BE2C (cell line): ENCODE measurements at places on chromosomes 12 and 14.

DNA sequence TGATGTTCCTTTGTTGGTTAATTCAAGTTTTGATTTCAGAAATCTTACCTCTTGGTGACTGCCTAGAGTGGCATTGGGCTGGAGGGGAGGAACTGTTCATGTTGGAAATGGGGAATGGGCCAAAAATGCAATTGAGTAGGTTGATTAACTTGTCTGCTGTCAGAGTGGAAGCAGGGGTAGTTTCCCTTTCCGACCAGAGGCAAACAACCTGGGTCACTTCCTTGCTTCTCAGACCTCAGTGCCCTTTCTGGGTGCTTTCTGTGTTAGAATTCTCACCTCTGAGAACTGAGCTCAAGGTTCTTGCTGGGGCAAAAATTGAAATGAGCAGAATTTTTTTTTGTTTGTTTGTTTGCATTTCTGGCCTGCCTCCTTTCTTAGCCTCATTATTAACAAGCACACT is 2.3 kb upstream of the M6PR start:
- no peak for DNase-seq

- peak; percentile 79 for DNase-seq
Observed at GRCh38 chr12:5965950-5966383, 20.9 kb upstream of the ANO2 start.

DNA sequence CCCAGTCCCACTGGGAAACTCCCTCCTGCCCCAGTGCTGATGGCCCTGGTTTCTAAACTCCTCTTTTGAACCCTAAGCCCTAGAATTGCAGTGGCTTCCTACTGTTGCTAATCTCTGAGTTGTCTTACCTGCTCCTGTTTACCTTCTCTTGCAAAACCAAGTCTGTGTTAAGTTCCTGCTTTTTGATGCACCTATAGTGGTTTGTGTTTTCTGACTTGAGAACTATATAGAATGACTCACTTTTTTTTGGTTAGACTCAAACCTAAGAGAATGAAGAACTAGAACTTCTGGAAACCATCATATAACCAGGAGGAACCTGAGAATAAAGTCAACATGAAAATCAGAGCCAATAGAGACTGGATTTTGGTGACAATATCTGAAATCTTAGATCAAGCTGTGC is 5.5 kb upstream of the GAS2L3 start:
- no peak for DNase-seq

DNA sequence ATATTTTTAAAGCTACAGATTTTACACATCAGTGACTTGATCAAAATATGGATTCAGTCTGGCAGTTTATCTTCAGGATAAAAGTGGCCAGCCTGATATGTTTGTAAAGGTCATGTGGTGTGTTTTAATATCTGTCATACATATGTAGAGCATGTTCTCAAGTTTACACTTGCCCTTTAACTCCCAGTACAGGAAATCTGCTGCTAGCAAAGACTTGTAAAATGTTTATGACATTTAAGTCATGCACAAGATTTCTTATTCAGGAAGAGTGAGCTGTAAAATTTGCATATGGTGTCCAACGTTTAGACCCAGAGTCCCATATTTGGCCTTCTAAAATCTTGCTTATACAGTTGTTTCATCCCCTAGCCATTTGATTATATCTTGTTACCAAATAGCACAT is 197.5 kb upstream of the FLRT2 start:
- DNase-seq, result no peak

GRCh38 chr12:65742018-65743010 is 82.0 kb upstream of the HMGA2 start:
- no peak for DNase-seq

DNA sequence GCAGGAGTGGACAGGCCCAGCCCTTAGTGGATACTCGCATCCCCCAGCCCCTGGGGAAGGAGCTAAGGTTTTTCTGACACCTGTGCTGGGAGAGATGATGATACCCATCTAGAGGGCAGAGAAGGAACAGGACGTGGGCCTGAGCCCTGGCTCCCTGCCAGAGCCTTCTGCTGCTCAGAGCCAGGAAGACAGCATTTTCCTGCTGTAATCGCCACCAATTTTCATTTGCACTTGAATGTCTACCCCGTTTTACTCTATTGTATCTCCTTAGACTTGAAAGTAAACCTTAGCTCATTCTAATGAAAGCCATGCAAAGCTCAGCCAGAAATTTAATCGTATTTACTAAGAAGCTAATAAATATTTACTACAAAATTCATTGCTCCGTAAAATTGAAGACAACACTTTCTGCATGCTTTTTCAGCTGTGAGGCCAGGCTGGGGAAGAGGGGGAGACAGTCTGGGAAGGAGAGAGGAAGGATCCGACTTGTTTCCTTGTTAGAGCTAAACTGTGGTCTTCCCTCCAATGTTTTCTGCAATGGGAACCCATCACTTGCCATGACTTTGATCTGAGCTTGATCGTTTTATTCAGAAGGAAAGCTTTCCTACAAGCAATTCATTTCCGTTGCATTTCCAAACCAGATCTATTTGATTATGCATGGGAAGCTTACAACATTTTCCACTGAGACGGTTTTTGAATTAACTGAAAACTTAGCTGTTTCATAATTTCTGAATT is 17.6 kb upstream of the TRAF3 start:
- DNase-seq, result peak; percentile 55

GRCh38 chr12:75260316-75260715 is 50.7 kb upstream of the KCNC2 start:
- DNase-seq, result no peak

- no peak for DNase-seq
Observed at GRCh38 chr12:107513184-107513583, 172.4 kb upstream of the PWP1 start.

- DNase-seq, result no peak
Observed at GRCh38 chr12:42696406-42697149, 107.0 kb upstream of the PRICKLE1 start.

DNA sequence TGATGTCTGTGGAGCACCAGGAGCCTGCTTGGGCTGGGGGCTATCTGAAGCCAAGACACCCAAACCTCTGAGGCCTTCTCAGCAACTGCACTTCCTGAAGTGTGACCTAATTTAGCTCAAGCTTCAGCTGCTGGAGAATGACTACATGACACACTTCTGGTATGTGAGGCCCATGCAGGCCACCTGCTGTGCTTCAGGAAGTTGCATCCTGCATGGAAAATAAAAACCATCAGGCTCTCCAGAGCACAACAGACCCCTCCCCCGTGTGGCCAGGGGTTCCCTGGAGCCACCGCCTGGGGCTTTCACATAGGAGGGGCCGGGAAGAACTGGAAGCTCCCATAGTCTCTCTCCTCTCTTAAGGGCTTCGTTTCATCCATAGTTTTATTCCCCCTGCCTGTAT is 217.7 kb downstream of the SLC15A4 start:
- DNase-seq, result no peak

- no peak for DNase-seq
Observed at GRCh38 chr12:124704619-124705018, 137.2 kb upstream of the NCOR2 start.

GRCh38 chr12:65278576-65279368 is at the start of gene MSRB3:
Gene MSRB3 (plus strand): TSS chr12:65278683. CDS start chr12:65308580, 29,897 bp downstream.
- peak; percentile 19 for DNase-seq

DNA sequence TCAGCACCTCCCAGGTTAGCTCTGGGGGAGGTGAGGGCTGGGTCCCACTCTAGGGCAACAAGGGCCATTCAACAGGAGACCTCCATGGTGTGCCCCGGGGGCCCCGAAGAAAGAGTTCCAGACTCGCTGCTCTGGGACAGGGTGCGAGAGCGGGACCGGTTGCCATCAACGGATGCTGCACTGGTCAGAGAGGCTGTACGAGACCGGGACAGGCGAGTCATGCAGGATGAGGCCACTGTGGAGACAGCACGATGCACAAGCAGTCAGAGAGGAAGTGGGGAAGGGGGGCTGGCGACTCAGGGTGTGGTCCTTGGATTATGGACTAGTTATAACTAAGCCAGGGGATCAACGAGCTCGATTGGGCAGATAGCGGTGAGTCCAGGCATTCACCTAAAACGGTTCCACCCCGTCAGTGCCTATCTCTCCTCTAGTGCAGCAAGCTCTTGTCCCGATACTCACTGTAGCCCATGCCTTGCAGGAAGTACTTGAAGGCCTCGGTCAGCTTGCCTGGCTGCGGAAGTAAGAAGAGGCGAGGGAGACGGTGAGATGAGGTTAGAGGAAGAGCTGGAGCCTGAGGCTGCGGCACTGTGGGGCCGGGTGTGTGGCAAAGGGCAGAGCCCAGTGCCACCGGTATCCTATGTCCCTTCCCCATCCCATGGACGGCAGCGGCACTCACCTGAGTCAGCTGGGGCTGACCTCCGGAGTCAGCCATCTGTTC is 7.2 kb downstream of the NDRG2 start:
- no peak for DNase-seq

- DNase-seq, result no peak
Observed at GRCh38 chr12:111184161-111184560, 184.7 kb downstream of the PHETA1 start.
